ENCODE measurements at places on chromosomes 12 and 14.
A peak's percentile ranks its signal among the peaks of the same experiment; 100 is the strongest.

DNA sequence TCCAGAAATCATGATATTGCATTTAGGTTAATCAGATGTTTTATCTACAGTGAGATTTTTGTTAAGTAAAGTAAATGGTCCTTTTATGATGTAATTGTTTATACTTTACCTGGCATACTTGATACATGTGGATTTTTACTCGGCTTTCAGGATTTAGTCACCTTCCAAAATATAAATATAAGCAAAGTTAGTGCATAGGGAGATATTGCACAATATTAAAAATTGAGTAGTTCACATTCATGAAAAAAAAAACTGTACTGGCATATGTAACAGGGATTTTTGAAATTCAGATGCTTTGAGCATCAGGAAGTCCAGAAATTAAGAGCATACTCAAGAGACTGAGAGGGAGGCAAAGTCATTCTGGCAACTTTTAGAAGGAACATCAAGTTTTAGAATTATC, 173.5 kb downstream of the PLCZ1 start:
- no peak for DNase-seq

DNA sequence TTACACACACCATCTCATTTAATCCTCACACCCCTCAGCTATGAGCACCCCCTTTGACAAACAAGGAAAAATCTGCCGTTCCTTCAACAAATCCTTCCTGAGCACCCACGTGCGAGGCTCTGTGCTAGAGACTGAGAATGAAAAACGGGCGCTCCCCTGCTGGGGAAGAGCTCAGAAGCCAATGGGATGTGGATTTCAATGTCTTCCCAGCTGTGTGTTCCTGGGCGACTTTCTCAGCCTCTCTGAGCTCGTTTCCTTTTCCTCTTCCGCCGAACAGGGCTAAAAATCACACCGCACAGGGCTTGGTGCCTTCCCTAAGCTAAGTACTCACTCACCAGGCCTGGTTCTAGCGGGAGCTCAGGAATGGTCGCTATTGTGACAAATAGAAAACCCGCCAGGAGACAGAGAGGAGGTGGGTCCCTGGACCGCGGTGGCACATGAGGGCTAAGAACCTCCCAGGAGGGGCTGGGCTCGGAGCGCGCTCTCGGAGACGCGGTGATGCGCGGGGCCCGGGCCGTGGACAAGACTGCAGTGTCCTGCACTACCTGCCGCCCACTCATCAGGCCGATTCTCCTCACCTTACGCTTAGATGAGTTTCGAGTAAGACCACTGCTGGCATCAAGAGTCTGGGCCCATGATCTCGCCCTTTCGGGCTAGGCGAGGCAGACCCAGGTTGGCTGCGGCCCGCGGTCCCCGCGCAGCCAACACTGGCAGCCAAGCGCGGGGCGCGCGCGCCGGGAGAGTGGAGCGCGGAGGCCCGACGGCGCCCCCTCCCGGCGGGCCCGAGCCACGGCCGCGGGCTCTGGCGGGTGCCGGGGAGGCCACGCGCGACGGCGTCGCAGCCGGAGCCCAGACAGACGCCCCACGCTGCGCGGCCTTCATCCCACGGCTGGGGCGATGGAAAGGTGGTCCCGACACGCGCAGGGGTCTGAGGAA, 17.0 kb downstream of the ZDHHC22 start:
- DNase-seq: peak; percentile 8

DNA sequence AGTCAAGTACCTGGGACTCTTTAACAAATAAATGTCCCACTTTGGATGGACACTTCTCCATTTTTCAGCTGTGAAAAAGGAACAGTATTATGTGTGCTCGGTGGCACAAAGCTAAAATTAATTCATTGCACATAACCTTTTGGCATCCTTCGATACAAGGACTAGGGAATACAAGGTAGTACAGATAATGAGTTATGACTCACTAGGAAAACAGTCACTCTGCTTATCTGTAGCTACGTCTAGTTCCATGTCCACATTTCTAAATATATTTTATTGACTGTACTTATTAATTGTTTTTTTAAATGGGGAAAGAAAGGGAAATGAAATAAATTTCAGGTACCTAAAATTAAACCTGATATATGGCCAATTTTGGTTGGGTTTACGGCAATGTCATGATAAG, 35.2 kb upstream of the RIC8B start:
- DNase-seq: no peak

DNA sequence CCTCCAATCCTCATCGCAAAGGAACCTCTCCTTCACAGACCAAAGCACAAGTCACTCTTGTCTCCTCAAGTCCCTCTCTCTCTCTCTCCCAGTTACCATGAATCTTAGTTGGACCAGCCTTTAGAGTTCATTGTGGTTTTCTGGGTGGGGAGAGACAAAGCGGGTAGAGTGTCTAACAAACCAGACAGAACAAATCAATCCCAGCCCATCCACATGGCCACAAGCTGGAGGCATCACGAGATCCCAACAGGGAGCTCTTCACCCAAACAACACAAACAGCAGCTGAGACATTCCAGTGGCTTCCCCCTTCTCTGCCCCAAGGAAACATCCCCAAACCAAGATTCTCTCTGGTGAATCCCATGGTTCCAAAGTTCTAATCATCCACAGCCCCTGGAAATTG, 22.4 kb downstream of the ACTN1 start:
- no peak for DNase-seq

DNA sequence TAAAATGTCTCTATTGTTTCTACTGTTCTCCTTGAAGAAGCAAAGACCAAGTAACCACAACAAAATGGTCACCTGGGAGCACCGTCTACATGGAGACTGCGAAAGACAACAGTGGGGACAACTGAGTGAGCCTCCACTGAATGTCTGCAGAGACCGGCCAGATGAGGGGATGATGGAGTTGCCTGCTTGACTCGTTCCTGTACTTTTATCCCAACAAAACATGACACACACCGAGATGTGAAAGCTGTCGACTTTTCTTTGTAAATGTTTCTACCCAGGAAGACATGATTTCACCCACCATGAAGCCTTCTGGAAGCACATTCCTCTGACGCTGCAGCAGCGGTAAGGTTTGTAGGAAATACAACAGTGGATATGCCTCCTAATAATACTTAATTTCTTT, 66.9 kb downstream of the FOXN3 start:
- no peak for DNase-seq

GRCh38 chr12:101966496-101966895, 89.1 kb downstream of the DRAM1 start:
- DNase-seq: no peak

DNA sequence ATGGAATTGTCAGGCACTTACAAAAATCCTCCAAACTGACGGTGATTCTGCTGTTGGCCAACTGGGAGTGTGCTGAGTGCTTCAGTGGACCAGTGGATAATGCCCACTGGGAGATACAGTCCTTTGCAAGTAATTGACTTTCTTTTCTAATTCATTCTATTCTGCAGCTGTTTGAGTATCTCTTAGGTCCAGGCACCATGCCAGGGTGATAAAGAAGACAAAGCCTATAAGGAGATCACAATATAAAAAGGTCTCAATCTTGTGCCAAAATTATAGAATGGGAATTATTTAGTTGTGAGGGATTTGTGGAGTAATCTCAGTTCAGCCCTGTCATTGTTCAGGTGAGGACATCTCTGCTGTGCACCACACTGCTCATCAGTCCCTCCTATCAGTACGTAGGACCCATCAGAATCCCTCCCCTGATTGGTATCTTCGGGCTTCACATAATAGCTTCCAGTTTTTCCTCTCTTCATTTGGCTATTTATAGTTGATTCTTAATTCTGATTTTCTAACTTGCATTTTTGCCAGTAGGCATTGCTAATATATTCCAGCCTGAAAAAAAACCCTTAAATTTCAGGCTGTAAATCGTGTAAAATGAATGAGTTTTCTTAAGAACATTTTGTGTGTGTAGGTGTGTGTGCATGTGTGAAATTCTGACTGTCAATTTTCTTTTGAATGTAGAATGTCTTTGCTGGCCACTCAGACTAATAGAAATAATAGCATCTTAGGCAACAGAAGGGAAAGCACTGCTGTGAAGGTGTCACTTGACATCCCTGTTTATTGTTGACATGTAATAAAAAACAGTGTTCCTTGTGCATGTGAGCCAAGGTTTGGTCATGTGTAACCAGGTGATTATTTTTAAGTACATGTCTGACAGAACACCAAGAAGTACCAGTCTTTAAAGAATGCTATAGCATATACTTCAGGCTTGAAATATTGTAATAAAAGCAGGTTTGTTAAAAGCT, 457.6 kb upstream of the RGS6 start:
- DNase-seq: no peak

DNA sequence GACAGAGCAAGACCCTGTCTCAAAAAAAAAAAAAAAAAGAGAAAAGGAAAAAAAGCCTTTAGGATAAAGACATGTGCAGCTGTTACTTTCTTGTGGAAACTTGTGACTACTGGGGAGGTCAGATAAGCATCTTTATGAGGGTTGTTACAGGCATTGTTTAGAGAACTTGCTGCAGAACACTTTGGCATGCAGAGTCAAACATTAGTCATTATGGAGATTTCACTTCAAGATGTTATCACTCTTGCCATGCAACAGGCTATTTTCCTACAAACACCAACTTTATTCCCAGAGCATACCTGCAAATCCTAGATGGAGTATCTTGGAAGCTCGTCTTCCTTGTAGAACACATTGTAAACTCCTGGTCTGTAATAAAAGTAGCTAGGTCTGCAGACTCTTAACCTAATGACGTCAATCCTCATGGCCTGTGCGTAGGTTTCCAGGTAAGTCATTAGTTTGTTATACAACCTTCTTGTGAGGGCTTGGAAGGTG, 36.3 kb upstream of the WDR89 start:
- no peak for DNase-seq

DNA sequence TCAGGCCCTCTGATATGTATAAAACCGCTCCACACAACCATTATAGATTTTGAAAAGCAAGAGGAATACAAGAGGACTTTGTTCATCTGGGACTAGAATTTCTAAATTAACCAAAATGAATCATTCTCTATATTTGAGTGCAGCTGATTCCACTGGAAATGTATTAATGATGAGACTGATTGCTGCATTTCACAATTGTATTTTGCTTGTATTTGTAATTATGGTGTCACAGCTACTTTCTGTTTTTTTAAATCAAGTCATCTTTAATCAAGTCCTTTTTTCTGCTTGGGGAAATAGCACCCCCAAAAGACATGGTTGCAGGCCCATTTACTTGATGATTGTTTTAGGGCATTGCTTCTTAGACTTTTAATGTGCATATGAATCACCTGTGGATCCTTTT, 162.4 kb downstream of the KICS2 start:
- DNase-seq: no peak

DNA sequence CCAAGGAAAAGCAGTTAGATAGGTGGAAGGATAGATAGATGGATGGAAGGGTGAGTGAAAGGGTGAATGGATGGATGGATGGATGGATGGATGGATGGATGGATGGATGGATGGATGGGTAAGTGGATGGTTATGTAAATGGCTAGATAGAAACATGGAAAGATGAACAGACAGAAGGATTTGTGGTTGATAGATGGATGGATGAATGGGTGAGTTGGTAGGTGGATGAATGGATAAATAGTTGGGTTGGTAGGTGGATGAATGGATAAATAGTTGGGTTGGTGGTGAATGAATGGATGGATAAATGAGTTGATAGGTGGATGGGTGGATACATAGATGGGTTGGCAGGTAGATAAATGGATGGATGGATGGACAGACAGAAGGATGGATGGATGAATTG, 30.3 kb upstream of the FAM222A start:
- DNase-seq: no peak

GRCh38 chr14:25197885-25198284, 147.9 kb upstream of the STXBP6 start:
- DNase-seq: no peak

DNA sequence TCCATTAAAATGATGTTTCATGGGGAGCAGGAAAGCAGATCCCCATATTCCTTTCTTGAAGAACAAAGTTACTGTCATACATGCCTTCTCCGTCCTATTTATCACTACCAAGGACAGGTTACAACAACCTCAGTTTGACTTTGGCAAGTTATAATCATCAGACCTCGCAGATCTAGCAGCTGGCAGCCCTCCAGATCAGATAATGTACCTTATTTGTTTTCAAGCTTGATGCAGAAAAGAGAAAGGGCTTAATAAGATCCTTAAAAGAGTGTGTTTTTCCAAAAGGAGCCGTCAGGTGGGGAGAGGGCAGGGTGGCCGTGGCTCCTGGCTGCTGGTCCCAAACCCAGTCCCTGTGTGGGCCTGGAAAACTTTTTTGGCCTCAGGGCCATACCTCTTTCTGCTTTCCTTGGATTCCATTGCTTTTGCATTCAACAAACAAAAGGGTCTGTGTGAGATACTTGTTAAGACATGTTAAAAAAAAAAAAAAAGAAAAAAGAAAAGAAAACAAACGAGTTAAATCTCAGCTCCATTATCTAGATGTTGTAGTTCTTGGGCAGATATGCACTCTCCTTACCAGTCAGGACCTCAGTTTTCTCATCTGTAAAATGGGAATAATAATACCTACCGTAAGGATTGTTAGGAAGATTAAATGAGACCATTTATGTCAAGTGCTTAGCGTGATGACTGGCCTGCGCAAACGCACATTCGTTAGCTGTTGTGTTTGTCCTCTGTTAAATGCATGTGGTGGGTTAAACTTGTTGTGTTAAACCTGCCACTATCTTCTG, 64.6 kb downstream of the B4GALNT3 start:
- no peak for DNase-seq

DNA sequence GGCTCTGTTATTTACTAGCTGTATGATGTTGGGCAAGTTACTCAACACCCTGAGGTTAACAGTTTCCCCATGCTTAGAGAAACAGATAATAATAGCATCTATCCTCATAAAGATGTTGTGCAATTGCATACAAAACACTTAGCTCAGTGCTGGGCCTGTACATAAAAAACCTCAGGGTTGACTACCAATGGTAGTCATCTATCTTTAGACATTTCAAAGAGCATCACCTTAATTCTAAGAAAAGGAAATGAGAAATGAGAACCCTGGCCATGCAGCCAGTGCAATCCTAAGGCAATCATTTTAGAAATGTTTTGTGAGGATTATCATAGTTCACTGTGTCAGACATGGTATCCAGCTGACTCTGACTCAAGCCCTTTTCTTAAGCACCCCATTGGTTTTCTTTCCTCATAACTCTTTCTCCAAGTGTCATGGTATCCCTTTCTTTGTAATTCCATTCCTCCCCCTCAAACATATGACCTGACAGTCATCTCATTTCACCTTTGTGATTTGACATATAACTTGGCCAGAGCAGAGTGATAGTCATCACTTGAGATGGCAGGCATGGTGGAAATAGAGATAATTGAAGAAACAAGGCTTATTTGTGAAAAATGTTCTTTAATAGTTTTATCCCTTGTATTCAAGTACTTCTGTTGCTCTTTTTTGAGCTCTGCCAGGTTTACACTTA, 29.5 kb upstream of the OSBPL8 start:
- DNase-seq: peak; percentile 50

DNA sequence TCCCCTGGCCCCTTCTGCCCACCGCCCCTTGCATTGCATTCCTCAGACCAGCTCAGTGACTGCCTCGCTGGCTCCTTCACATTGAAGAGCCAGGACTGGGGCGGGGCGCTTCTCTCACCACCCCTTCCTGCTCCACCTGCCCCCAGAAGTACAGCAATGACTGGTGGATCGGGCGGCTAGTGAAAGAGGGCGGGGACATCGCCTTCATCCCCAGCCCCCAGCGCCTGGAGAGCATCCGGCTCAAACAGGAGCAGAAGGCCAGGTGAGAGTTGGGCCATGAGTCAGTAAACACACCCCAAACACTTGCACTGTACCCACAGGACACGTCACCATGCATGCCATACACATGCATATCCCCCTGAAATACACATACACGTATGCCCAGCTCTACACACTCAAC, 5.8 kb downstream of the CACNB3 start:
- DNase-seq: no peak

GRCh38 chr12:88996200-88996788, 356.0 kb downstream of the DUSP6 start:
- DNase-seq: no peak

All from KG1 (cell line).